Skeletal muscle cell (primary cell): ENCODE measurements at places on chromosomes 4 and X.

GRCh38 chrX:134650701-134651100, 7.6 kb downstream of the PLAC1 start:
- no peak for DNase-seq

- no peak for DNase-seq
These were observed 3.5 kb downstream of the PNCK start for GRCh38 chrX:153669901-153670731.

- DNase-seq = peak; percentile 27
These were observed 324.4 kb downstream of the FAT4 start for GRCh38 chr4:125639182-125639621.

- DNase-seq = peak; percentile 26
These were observed 22.7 kb downstream of the MAP9 start for GRCh38 chr4:155353923-155354540.

DNA sequence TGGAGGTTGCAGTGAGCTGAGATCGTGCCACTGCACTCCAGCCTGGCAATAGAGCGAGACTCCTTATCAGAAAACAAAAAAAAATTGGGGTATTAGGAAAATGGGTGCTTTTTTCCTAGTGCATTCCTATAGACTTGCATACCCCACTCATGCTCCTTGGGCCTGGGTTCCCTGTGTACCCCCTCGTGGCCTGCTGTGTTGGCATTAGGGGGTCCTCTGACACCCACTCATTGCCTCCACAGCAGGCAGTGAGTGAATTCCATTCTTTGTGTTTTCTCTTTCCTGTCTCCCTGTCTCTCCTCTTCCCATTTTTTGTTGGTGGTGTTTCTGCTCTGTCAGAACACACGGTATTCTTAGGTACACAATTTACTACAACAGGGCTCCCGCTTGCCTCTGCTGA, 42.8 kb downstream of the TNIP2 start:
- no peak for DNase-seq

DNA sequence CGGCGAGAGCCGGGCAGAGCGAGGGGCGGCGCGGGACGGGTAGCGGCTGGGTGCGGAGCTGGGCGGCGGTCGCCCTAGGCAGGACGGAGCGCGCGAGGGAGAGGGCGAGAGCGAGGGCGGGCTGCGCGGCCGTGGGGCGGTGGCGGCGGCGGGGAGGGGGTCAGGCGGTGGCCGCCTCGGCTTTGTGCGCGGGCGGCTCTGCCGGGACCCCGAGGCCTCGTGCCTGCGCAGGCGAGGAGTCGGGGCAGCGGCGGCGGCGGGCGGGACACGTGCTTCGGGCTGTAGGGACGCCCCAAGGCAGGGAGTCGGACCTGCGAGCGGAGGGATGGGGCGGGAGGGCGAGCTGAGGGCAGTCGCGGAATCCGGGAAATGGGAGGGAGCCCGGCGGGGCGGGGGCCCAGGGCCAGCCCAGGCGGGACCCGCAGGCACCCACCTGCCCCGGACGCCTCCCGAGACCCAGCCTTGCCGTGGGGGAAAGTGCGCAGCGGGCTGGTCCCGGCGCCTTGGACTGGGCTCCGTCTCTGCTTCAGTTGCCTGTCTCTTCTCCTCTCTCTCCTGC, 465 bp downstream of the BMPR1B start:
- DNase-seq = no peak

GRCh38 chrX:47814851-47815250, 21.9 kb upstream of the ZNF81 start:
- DNase-seq = no peak

- peak; percentile 97 for DNase-seq
These were observed 162.3 kb upstream of the MAMLD1 start for GRCh38 chrX:150200820-150201287.

- DNase-seq = peak; percentile 71
These were observed 22.2 kb downstream of the ARHGAP10 start for GRCh38 chr4:147754037-147754445.

DNA sequence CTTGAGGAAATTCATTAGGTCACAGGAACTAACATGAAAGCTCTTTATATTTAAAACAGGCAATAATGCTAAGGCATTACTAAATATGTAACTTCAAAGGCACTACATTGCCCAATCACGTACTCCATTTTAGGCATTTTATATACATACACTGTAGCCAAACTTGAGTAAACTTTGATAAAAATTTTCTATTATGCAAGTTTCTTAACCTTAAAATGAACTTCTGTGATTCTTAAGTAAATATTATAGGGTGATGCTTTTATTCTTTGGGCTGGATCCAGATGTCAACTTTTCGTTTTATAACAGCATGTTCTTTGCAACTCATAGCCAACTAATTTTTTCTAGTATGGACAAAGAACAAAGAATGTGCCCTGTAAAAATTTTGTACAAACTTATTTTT, 28.3 kb upstream of the MAP9 start:
- peak; percentile 7 for DNase-seq

DNA sequence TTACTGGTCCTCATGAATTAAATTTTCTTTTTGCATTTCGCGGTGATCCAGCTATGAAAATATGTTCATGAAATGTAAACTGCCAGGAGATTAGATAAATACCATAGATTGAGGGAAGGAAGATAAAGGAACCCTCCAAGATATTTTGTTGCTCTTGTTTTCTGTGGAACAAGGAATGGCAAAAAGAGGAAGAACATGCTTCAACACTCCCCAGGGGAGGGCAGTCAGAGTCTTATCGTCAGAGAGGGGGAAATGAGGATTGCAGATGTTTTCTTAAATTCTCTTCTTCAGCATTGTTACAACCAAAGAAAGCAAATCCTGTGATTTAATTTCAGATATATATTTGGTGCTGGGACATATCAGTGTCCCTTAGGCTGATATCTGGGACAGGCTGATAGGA, 9.5 kb upstream of the SFRP2 start:
- no peak for DNase-seq

DNA sequence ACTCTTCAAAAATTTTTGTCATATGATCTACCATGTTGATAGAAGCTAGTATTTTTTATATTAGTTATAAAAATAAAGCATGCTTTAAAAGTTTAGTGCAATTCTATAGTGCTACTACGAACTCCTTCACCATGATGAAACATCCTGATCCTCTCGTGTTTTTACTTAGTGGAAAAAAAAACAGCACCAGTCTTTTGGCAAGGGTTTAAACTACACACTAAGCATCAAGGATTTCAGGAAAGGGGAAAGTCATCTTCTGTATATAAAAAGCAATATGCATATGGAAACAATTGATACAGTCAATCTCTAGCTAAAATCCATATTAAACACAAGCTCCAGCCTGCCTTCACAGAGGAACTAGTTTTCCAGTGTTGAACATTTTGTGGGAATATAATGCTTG, 18.7 kb downstream of the CHM start:
- DNase-seq = no peak

DNA sequence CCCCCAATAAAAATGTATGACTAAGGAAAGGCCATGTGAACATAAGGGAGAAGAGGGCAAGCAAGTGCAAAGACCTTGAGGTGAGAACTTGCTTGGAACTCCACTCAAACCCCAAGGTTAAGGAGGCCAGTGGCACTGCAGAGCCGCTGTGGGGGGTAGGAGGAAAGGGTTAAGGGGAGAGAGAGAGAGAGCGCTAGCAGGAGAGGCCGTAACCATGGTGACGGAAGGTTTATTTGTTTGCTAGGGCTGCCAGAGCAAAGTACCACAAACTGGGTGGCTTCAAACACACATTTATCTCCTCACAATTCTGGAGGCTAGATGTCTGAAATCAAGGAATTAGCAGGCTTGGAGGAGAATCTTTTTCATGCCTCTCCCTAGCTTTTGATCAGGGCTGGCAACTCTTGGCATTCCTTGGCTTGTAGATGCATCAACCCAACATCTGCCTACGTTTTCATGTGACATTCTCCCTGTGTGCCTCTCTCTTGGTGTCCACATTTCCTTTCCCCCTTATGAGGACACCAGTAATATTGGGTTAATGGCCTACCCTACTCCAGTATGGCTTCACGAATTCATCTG, 35.2 kb downstream of the SMIM20 start:
- no peak for DNase-seq

DNA sequence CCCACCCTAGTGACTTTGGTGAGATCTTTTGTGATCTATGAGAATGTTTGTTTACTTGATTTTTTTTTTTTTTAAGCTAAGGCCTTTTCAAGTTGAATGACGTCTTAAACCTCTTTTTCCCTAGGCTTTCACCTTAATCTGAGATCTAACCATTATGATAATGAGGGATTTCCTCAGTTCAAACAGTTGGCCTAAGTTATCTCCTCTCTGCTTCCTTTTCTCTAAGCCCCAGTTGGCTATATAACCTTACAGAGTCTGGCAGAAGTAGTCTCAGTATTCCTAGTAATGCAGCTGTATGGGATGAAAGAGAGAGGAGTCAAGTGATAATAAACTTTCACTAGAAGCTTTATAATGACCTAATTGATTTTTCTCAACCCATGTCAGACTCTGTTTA, 99.0 kb downstream of the STIM2 start:
- DNase-seq = no peak

DNA sequence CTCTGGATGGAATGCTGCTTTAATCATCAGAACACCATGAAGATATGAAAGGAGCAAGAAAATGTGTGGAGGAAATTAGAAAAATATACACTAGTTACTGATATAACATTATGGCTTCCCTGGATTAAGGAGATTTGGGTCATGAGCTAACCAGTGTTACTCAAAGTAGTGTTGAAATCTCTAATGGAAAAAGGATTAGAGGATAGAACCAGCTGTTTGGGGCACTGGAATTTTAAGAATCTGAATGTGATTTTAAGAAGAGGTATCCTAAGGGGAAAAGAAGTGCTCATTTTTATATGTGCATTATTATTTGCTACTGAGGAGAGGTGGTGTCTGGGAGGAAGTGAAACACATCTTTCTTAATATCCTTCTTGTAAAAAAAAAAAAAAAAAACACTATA, 164.1 kb upstream of the PPARGC1A start:
- no peak for DNase-seq

- no peak for DNase-seq
These were observed 4.6 kb downstream of the MAGIX start for GRCh38 chrX:49166914-49167739.

DNA sequence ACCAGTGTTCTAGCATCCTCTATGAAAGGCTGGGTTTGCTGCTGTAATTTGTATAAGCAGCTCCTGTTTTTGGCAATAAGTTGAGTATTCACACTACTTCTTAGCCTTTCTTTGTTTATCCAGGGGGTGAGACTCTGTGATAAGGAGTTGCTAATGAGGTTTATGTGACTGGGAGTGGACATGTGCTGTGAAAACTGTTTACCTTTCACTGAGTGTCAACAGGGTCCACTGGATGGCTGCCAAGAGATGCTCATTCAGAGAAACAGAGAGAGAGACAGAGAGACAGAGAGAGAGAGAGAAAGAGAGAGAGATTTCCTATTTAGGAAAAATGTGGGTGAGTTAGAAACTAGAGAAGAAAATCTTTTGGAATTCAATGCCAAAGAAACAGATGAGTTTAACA, 233.9 kb downstream of the CHIC2 start:
- no peak for DNase-seq

DNA sequence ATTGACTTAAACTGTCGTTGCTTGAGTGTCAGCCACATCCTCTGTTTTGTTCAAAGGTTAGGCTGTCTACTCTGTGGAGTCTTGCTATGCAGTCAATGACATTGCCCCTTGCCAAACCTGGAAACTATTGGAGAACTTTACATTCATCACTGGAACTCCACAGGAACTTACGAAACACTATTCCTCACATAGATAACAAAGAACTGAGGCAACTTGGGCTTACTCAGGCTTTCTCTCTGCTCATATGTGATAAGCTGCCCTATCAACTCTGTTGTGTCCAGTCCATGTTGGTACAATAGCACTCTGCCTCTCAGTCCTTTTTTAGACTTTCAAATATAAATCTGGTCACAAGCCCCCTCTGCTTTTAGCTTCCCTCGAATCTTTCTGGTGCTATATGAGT, 9.4 kb downstream of the NPY5R start:
- DNase-seq = no peak

- no peak for DNase-seq
These were observed 6.0 kb downstream of the PDZD4 start for GRCh38 chrX:153824348-153824747.

GRCh38 chr4:174420316-174420715, 102.0 kb downstream of the HPGD start:
- DNase-seq = no peak

GRCh38 chr4:1356181-1356998, 9.4 kb downstream of the UVSSA start:
- DNase-seq = no peak

DNA sequence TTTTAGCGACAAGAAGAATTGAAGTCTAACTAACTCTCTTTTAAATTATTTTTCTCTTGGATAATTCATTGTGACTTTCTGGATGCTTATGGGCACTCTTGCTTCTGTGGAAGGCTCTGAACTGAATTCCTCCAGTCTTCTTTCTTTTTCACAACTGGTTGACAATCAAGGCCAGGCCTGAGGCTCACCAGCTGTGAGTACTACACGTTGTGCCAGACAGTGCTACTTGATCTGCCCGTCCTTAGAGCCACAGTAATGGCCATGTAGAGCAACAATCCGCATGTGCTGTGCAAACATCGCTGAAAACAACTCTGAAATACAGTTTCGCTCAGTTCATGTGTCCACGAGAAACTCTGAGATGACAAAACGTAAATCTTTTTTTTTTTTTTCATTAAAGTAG, 1336.3 kb upstream of the AGA start:
- no peak for DNase-seq

DNA sequence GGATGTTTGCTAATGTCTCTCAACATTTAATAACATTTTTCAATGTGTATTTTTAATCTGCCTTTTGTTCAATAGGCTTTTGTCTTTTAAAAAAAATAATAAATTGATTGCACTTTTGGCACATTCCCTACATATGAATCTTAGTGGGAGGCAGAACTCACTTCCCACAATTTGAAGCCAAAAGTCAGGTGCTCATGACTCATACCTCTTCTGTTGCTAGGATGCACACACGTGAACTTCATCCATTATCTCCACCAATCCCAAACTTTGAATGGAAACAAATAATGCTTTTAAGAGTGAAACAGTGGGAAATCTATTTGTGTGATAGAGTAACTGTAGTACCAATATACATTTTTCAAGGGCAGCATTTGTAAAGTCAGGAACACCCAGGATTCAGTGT, 260.5 kb downstream of the IQCM start:
- DNase-seq = no peak

DNA sequence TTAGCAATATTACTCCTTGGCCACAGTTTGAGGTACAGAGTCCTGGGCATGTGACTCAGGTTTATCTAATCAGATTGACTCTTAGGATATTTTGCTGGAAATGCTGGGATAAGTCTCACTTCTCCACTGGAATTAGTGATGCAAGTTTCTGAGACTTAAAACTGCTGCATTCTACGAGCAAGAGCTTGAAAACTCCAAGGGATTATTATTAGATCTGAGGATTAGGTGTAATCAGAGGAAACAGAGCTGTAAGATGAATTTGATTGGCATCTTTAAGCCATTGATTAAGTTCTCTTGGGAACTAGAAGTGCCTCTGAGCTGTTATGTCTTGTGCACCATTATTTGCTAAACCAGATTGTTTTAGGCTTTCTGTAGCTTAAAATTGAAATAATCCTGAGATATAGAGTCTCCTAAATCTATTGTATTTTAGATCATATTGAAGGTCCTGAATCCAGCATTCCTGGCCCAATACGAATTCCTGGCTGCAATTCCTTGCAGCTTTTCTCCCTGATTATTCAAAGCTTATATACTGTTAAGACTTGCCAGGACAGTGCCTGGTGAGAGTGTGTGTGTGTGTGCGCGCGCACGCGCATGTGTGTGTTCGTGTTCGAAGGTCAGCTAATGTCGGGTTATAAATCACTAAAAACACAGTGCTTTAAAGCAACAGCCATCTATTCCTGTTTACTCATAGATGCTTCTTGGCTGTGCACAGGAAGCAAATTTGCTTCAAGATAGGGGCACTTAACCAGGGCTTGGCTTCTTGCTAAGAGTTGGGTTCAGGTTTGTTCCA, 735.1 kb downstream of the STIM2 start:
- no peak for DNase-seq
